ENCODE measurements at places on chromosomes 16 and 17.

GRCh38 chr17:9244066-9245052 lies 223.0 kb downstream of the NTN1 start:
- no peak for DNase-seq

- no peak for DNase-seq
Observed at GRCh38 chr16:11743308-11744074, 834 bp upstream of the TXNDC11 start.

DNA sequence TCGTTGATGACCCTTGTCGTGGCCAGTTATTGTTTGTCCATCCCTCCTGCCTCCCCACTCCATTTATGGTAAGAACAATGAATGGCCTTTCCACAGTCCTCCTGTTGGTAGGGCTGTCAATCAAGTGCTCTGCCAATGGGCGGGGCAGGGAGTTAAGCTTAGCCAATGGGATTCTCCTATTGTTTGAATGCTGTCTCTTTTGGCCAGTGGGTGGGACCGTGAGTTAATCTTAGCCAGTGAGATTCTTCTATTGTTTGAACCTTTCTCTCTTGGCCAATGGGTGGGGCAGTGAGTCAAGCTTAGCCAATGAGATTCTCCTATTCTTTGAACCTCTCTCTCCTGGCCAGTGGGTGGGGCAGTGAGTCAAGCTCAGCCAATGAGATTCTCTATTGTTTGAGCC lies 85.4 kb downstream of the IRX3 start:
- DNase-seq: no peak

DNA sequence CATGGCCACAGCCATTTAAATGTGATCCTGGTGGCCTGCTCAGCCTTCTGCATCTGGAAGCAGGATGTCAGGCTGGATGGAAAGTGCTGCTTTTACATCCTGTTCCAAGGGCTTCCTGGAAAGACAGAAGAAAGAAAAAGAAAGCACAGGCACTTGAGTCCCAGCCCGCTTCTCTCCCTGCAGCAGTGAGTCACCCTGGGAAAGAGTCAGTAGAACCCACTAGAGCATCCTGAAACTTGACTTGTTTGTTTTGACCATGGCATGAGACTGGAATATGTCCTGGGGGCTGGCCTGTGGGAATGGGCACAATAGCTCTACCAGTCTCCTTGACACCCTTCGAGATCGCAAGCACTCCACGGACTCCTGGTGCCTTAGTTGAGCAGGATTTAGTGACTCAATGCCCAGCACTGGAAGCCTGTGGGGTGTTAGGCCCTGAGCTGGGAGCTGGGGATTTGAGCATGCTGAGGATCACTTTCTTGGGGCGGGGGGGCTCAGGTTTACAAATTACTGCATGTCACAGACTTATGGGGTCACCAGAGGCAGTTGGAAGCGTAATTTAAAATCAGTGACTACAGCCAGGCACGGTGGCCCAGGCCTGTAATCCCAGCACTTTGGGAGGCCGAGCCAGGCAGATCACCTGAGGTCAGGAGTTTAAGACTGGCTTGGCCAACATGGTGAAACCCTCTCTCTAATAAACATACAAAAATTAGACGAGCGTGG lies 22.1 kb upstream of the GNA13 start:
- DNase-seq: no peak

DNA sequence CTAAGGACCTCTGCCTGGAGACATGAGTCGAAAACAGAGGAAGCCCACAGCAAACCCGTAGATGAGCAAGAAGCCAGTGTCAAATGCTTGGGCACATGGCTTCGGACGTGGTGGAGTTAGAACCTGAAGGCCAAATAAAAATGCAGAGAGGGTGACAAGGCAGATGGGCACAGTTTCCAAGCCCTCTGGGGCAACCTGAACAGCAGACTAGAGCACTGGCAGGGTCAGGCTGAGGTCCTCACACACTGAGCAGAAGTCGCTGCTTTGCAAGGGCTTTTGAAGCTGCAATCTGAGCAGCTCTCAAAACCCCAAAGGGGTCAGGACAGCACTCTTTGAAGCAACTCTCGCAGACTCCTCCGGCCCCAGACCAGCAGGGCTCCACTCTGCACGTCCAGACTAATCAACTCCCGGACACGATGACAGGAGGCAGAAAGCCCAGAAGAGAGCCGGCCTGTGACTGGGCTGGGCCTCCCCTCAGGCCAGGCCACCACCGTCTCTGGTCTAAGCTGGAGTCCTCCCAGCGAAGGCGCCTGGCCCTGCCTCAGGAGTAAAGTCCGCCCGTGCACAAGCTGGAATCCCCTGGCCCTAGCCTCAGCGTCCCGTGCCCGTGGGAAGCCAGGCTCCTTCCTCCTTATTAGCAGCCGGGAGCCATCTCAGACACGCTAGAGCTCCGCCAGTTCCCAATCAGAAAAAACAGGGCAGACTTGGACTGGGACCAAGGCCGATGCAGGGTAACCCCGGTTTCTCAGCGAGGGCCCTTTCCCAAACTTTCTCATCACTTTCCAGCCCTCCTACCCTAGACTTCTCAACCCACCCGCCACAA lies 924 bp downstream of the SMARCD2 start:
- no peak for DNase-seq

DNA sequence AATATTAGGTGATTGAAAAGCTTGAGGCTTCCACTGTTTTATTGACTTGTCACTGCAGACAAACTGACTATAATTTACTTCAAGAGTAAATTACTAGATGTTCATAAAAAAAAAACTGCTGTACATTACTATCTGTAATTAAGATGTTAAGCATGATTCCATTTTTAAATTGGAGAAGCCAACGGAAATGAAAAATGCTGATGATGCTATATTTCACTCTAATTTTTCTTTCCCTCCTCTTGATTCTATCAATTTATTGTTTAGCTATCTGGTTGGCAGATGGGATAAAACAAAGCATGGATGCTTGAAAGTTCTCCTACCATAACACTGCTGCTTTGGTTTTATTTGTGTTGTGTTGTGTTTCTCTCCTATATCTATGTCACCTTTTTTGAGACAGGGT lies 41.0 kb downstream of the MAF start:
- no peak for DNase-seq

DNA sequence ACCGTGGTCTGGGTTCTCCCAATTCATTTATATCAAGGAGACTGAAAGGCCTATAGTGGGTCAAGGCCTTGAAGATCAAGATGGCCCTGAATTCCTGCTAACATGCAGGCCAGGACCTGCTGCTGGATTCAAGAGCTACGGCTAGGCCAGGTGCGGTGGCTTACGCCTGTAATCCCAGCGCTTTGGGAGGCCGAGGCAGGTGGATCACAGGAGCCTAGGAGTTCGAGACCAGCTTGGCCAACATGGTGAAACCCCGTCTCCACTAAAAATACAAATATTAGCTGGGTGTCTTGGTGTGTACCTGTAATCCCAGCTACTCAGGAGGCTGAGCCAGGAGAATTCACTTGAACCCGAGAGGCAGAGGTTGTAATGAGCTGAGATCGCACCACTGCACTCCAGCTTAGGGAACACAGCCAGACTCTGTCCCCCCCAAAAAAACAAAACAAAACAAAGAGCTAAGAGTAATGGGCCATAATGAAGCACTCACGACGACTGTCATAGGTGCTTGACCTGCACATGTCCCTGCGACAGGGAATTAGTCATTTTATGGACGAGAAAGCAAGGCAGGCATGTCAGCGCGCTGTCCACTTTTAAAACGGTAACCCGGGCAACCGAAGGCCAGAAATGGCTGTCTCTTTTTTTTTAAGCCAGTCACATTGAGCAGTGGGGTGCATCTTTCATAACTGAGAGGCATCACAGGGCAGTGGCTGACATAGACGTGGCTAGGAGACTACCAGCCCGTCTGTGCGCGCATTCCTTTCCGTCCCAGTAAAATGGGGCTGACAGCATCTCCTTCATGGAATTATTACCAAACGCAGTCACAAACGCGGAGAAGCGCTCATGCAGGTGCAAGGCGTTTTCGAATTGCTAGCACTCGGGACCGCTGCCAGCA lies 1.0 kb upstream of the FBRS start:
- DNase-seq: no peak

GRCh38 chr17:75490173-75490743 lies 25.1 kb downstream of the CASKIN2 start:
- DNase-seq: no peak

- DNase-seq: no peak
Observed at GRCh38 chr16:75589306-75589705, 23.1 kb downstream of the GABARAPL2 start.

DNA sequence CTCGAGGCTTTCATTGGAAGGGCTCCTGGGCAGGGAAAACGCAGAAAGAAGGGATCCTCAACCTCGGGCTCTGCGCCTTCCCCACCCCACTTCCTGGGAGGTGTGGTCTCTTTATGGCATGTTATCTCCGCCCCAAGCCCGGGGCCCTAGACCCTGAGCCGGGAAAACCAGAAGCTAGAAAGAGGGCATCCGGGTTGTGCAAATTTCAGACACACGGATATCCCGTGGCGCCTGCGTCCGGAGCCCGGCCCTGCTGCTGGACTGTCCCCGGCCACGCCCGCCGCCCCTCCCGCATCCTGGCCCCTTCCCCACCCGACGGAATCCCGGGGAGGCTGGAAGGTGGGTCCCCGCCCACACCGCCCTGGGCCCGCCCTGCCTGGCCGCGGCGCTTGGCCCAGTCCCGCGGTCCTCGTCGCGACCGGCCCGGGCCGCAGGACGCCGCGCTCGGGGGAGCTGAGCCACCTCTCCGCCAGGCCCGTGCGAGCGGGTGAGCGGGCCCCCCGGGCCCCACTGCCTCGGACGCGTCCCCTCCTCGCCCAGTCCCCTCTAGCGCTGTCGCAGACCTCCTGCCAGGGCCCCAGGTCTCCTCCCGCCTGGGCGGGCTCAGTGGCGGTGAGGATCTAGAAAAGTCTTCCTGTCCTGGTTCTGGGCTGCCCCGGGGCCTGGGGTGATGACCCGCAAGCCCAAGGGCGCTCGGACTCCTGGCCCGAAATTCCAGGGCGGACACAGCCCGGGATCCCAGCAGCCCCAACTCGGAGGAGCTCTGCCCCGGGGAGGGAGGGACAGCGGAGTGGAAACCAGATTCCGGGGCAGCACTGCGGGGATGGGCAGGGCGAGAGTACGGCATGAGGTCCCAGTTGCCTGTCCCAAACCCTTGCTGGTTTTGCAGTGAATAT lies at the start of gene SLC16A5:
Gene SLC16A5 (plus strand): TSS at position 397 of the 896 bp plus-strand sequence. CDS start 5,683 bp downstream, outside the sequence.
- peak; percentile 17 for DNase-seq

- no peak for DNase-seq
Observed at GRCh38 chr16:77833921-77834634, 45.7 kb downstream of the VAT1L start.

DNA sequence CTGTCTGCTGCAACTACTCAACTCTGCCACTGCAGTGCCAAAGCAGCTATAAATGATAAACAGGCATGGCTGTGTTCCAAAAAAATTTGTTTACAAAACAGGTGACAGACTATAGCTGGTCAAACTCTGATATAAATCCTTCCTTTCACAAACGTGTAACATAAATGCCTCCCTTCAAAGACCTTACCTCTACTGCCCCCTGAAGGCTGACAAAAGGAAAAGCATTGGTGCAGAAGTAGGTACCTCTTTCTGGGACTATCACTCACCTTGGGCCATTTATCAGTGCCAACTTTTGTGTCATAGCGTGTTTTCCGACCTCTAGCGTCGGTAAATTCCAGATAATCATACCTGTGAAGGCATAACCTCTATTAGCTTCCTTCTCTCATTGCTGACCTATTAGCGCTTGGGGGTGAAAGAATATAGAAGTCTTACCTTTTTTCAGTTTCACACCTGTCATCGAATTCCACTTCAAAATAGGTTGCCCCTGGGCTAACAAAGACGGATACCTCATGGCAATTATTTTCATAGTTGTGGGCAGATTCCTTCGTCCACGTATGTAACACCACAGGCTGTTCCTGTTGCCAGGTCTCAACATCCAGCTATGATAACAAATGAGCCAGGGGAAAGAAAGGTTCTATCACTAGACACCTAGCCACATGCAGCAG lies 67.9 kb downstream of the ZZEF1 start:
- no peak for DNase-seq

DNA sequence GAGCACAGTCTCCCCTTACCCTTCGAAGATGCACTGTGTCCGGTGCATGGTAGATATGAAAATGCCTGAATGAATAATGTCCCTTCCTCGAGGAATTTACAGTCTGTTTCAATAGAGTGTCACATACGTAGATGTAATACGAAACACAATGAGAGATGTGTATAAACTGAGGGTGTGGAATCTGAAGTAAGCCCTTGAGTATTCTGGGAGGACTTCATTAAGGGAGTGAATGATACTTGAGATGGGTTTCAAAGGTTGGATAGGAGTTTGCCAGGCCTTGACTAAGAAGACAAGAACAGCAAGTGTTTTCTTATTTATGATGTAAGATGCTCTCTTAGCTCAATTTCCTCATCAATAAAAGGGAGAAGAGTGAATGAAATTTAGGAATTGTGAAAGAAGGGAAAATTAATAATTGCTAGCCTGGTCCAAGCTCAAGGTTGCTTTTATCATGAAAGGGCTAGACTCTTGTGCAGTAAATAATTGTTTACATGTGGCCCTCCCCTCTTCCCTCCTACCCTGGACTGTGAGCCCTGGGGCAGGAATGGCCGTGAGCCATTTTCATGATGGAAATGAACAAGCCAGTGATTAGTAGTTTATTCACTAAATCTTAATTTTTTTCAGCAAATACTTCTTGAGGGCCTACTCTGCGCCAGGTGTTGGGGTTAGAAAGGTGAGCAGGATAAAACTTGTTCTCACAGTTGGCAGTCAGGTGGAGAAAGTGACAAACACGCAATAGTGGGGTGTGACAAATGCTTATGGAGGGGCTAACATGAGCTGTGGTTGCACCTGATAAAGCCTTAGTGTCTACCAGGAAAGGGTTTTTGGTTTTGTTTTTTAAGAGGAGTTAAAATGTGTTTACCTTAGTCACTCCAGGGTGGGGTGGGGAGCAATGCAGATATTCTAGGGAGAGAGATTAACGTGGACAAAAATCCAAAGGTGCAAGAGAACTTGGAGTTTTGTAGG lies 1.6 kb downstream of the KIF22 start:
- no peak for DNase-seq

GRCh38 chr17:37106049-37106448 lies 157.3 kb downstream of the AATF start:
- no peak for DNase-seq

DNA sequence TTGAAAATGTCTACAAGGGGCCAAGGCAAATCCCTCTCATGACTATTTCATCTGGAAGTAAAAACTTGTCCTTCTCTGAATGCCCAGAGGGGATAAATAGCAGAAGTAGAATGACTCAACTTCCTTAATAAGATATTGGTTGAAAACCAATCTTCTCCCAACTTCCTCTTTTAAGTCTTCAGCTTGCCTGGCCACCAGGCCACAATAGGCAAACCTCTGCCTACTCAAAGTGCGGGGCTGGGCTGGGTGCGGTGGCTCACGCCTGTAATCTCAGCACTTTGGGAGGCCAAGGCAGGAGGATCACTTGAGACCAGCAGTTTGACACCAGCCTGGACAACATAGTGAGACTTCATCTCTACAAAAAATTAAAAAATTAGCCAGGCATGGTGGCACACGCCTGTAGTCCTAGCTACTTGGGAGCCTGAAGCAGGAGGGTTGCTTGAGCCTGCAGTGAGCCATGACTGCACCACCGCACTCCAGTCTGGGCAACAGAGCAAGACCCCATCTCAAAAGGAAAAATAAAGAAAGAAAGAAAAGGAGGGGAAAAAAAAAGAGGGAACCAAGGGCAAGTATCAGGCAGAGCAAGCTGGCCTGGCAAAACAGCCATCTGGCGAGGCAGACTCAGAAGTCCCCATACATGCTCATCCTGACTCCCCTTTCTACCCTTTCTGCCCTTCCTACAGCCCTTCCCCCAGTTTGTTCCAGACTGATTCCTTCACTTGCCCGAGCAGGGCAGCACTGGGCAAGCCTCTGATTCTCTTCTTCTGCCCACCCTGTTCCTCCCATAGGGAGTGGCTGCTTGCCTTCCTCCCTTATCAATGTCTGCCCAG lies 20.6 kb downstream of the MAP3K14 start:
- no peak for DNase-seq

GRCh38 chr17:65633988-65634387 lies 72.5 kb upstream of the AXIN2 start:
- DNase-seq: no peak

- DNase-seq: no peak
Observed at GRCh38 chr17:60851181-60851580, 173.5 kb downstream of the BCAS3 start.
